Immature natural killer cell (primary cell): ENCODE measurements at places on chromosomes 5 and 9. TPM values are rescaled to one million over a fixed set of nuclear protein-coding genes. Genes with fewer than 3 reads are reported as not detected.

DNA sequence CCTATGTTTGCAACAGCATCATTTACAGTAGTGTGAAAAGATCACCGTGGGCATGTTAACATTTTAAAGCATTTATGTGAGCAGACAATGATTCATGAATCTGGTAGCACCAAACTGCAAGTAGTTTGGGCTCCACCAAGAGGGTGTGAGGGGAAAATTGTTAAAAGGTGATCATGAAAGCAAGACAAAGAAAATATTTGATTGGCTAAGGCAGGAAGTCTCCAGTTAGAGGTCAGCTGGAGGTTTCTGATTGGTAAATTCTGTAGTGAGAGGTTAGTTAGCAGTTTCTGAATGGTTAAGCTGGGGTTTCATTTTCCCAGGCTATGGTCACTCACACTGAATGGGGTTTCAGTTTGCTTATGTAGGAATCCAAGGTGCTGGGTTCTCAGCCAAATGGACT, 13.5 kb upstream of the DRD1 start:
- no peak for DNase-seq

GRCh38 chr5:129884322-129884721, 19.9 kb upstream of the CHSY3 start:
- DNase-seq: no peak

Gene F2R
- 106 TPM for polyA plus RNA-seq

Gene IL9
- not detected for polyA plus RNA-seq

Gene PCDHB2
- not detected for polyA plus RNA-seq

GRCh38 chr5:170137694-170138214, 32.1 kb downstream of the FOXI1 start:
- DNase-seq: no peak

DNA sequence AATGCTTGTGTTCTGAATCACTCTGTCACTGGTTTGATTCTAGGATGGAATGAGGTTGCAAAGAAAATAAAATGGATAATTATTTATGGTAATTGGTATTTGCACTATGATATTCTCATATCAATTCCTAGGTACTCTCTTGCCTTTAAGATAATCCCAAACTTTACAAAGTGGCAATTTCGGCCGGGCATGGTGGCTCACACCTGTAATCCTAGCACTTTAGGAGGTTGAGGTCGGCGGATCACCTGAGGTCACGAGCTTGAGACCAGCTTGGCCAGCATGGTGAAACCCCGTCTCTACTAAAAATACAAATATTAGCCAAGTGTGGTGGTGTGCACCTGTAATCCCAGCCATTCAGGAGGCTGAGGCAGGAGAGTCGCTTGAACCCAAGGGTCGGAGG, 1118.7 kb upstream of the C9orf72 start:
- DNase-seq: no peak

DNA sequence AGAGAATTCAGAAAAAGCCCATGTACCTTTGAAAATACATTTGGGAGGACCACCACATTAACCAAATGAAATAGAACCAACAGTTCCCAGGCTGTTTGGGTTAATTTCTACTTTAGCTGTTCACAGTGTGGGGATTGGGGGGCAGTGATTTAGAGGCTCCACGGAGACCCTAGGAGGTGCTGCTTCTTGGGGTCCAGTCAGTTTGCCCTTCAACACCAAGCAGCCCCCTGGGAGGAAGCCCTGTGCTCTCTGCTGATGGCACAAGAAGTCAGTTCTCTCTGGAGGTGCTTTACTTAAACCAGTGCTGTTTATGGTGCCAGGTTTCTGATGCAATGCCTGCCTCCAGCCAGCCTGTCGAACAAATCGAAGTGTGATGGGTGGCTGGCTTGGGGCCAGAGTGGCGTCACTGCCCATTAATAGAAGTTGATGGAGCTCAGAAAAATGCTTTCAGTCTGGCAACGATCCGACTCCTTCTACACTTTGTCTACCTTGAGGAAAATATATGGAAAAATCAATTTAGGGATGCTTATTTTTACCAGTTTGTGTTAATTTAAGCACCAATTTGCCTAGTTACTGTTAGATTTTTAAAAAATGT, 134.0 kb downstream of the SNX18 start:
- DNase-seq: no peak

DNA sequence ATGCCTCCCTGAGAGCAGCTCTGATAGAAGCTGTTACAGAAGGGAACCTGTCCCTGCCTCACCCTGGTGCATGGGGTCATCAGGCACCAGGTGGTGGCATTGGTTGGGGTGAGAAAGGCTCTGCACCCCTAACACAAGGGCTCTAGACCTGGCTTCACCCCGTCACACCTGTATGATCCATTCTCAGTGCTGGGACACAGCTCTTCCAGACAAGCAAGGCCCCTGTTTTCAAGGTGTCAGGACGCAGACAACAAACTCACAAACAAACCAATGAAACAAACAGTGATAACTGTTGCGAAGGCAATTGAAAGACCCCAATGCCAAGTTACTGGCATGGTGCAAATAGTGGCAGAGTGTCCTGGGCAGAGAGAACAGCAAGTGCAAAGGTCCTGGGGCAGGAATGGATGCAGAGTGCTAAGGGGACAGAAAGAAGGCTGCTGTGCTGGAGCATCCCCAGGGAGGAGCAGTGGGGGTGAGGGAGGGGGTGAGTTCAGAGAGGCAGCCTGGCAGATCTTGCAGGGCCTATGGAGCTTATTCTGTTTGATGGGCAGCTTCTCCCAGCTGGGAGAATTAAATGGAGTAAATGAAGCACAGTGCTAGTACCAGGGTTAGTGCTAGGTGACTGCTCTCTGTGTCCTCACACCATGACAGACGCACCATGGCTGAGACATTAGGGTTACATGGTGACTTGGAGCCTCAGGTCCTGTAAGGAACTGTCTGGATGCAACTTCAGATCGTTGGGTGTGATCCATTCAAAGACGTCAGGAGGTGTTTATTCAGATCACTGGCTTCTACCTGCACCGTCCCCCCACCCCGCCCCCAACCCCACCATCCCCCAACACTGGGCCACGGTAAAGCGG, 67.9 kb upstream of the UNC5A start:
- DNase-seq: no peak

- no peak for DNase-seq
These were observed 1.6 kb downstream of the AMBP start for GRCh38 chr9:114076237-114077161.

Gene LHX3
- polyA plus RNA-seq: not detected

Gene ZDHHC11B
- polyA plus RNA-seq: not detected

Gene ARHGEF39
- 1.1 TPM for polyA plus RNA-seq

Gene LCN6
- not detected for polyA plus RNA-seq

- peak; percentile 46 for DNase-seq
These were observed 19.5 kb downstream of the TTC33 start for GRCh38 chr5:40736103-40736875.

- DNase-seq: no peak
These were observed 459 bp upstream of the ERAP2 start for GRCh38 chr5:96875791-96876291.

Gene TRIP13
- polyA plus RNA-seq: 2.1 TPM

DNA sequence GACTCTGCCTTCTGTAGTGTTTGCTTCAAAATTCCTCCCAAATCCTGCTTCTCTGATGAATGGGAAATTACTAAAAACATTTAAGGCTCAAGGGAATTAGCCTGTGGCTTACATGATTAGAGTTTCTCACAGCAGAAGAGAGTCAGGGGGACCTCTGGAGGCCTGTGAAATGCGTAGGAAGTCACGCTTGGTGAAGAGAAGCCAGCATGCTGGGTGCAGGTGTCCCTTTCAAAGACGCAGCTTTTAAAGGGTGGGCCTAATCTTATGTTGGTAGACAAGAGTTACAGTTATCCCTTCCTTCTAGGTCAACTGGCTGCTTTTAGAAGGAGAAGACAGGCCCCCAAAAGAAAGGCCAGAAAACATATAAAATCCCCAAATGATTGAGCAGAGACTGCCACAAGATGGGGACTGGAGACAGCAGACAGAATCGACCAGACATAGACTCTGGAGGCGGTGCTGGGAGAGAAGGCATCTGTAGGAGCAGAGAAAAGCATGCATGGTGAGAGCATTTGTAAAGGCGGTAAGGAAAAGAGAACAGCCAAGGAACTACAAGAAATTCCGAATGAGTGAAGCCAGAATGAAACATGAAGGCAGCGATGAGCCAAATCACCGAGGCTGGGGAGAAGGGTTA, 42.3 kb downstream of the B4GALT1 start:
- no peak for DNase-seq

DNA sequence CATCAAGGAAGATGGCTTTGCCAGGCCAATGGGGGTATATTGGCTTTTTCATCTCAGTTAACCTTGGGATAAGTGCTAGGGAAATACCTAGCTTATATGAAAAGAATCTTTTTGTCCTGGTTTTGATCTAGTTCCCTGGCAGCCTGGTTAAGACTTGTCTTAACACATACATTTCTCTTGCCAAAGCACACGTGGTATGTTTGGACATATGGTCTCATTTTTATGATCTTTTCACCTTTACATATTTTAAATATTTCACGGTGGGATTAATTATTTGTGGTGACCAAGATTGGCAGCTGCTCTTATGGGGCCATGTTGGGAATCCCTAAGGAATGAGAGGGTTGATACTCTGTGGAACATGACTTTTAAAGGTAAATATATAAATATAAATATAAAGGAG, 312.5 kb downstream of the NPR3 start:
- DNase-seq: no peak

- no peak for DNase-seq
These were observed 15.9 kb downstream of the PPP2R2B start for GRCh38 chr5:146862641-146863040.

- DNase-seq: no peak
These were observed 137.3 kb upstream of the ACO1 start for GRCh38 chr9:32247168-32247567.

Gene IL13
- polyA plus RNA-seq: not detected

- no peak for DNase-seq
These were observed 535 bp downstream of the DOLPP1 start for GRCh38 chr9:129081388-129081904.

- no peak for DNase-seq
These were observed 58.2 kb upstream of the DPYSL3 start for GRCh38 chr5:147567917-147568598.

GRCh38 chr5:13976867-13977830, 32.7 kb upstream of the DNAH5 start:
- DNase-seq: no peak

- DNase-seq: no peak
These were observed 620.4 kb downstream of the SLCO4C1 start for GRCh38 chr5:101675510-101676219.

Gene PRSS3
- polyA plus RNA-seq: not detected
